ENCODE measurements at places on chromosomes 6 and 20.

GRCh38 chr6:105774247-105774646, 311.9 kb upstream of the PRDM1 start:
- DNase-seq: no peak

- DNase-seq: peak; percentile 78
Observed at GRCh38 chr20:63957004-63957689, 931 bp upstream of the UCKL1 start.

GRCh38 chr20:17759449-17759848, 59.7 kb downstream of the BANF2 start:
- no peak for DNase-seq

- no peak for DNase-seq
Observed at GRCh38 chr6:51077821-51078518, 259.3 kb downstream of the TFAP2B start.

GRCh38 chr6:13926378-13926777, 1.6 kb downstream of the RNF182 start:
- DNase-seq: no peak

- no peak for DNase-seq
Observed at GRCh38 chr6:89612121-89612520, 26.4 kb downstream of the LYRM2 start.

- no peak for DNase-seq
Observed at GRCh38 chr6:106377061-106377540, 16.6 kb downstream of the CRYBG1 start.

- DNase-seq: peak; percentile 14
Observed at GRCh38 chr6:99613409-99613704, 6.7 kb downstream of the PRDM13 start.

GRCh38 chr6:63644668-63645326, 9.2 kb downstream of the PHF3 start:
- no peak for DNase-seq

DNA sequence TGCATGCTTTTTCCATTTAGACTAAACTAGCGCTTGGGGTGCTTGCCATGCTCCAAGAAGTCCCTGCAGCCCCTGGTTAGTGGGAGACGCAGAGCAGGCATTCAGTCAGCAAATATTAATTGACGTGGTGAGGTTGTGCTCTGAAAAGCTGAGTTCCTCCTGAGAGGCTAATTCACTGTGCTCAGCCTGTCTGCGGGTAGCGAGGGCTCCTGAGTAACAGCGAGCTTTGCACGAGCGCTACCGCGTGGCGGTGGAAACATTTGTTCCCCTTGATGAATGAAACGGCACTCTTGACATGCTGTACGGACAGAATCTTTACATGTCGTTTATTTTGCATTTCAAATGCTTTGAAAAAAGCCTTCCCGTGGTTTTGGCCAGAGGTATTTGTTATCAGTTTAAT, 170.6 kb upstream of the AGPAT4 start:
- DNase-seq: peak; percentile 33

GRCh38 chr6:145483191-145483996, 251.9 kb downstream of the EPM2A start:
- no peak for DNase-seq

DNA sequence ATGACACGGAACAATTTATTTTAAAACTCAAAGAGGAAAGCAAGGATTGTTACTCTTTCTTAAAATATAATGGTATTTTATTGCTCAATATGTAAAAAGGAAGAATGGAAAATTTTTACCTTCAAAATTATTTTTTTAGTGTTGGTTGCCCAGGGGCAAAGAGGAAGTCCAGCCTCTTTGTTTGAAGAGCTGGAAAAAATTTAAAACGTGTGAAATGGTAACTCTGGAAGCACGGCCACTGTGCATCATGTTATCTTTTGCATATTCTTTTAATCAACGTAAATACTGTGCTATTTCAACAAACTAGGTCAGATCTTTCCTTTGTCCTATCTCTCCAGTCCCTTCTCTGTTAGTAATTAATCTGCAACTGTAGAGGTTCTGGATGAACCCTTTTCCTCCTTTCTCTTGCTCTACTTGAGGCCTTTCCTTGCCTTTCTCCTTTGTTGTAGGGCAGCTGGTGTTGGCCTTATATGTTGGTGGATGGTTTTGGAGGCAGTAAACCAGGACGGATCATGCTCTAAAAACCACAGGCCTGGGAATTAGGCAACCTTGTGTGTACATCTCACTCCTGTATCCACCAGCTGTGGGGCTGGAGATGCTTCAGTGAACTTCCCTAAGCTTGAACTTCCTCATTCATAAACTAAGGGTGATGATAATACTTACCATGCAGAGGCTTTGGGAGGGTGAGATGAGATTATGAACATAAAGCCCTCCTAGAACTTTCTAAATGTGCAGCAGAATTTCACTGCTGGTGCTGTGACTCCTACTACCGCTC, 143.3 kb downstream of the PRL start:
- no peak for DNase-seq

- DNase-seq: peak; percentile 72
Observed at GRCh38 chr6:26197933-26198721, 110.9 kb downstream of the HFE start.

GRCh38 chr6:169234634-169235033, 19.0 kb downstream of the THBS2 start:
- no peak for DNase-seq

DNA sequence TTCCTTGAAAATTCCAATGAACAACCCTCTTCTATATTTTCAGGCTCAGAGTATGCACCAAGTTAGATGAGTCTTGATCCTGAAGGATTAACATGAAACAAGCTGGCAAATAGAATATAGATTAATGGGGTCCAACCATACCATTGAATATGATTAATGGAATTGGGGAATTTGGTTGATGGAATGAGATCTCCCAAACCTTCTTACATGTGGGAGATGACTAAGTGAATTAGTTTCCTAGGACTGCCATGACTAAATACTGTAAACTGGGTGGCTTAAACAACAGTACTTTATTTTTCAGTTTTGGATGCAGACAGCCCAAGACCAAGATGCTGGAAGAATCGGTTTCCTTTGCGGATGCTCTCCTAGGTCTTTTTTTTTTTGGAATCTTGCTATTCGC, 347.0 kb downstream of the QKI start:
- no peak for DNase-seq

GRCh38 chr20:4573564-4574355, 147.9 kb upstream of the PRND start:
- DNase-seq: no peak

DNA sequence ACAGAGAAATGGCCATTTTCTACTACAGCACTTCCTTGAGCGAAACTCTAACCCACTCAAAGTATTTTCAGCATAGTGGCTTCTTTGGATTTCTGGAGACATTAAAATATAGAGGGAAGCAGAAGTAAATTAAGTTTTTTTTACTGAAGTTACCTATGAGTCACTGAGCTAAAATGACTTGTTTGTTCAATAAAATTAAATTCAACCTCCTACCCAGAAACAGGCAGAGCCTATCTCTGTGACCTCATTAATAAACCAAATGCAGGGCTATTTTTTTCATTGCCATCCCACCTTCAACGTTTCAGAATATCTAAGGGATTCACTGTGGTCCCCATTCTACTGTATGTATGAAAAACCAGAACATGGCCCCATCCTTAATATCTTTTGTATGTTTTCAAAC, 133.0 kb downstream of the MTFR2 start:
- DNase-seq: no peak

- DNase-seq: no peak
Observed at GRCh38 chr6:159941286-159942113, 27.4 kb upstream of the IGF2R start.

DNA sequence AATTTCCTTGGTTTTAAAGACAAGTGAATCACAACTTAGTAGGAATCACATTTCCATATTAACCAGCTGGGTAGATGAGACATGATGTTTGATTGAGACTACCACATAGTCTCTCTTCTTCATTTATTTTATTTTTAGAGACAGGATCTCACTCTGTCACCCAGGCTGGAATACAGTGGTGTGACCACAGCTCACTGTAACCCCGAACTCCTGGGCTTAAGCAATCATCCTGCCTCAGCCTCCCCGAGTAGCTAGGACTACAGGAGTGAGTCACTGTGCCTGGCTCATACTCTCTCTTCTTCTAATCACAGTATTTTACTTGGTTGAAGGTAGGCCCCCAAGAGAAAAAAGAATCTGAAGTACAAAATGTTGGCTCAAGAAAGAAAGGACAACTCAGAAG, 80.2 kb upstream of the ASF1A start:
- no peak for DNase-seq

DNA sequence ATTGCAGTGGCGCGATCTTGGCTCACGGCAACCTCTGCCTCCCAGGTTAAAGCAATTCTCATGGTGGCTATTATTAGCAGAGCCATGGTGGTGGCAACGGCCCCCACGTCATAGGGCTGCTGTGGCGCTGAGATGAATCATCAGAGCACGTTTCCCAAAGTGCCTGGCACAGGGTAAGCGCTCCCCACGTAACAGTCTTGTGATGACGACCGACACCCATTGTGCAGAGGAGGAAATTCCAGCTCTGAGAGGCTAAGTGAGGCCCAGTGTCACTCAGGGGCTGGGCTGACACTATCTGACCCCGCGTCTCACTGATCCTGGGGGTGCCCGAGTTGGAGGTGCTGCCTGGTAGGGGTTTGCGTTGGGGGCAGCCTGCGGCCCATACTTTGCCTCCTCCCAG, 16.2 kb downstream of the SUN5 start:
- DNase-seq: no peak

DNA sequence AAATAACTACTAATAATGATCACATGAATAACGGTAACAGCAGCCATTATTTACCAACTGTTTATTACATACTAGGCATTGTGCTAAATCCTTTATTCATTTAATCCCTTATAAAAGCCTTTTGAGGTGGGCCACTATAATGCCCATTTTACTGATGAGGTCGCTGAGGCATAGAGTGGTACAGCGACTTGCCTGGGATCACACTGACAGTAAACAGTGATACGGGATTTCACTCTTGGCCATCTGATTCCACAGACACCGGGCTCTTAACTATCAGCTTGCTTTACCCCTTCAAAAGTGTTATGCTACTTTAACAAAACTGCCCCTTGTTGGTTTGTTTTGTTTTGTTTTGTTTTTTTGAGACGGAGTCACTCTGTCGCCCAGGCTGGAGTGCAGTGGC, 2.2 kb upstream of the RAB22A start:
- no peak for DNase-seq

DNA sequence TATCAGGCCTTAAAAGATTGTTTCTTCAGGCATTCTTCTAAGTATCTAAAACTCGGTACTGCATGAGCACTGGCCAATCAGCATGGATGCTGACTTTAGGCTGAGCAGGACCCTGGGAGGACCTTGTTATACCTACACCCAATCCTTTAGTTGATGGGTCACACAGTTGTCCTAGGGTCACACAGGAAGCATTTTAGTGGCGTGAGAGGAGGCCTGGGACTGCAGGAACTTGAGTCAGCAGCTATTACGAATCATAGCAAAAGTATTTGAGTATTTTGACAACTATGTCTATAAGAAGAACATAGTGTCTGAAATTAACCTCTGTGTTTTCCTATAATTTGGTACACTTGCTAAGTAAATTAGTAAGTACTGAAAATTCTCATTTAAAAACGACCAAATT, 741.4 kb downstream of the HACE1 start:
- no peak for DNase-seq

GRCh38 chr6:135008072-135008940, 46.3 kb downstream of the HBS1L start:
- DNase-seq: no peak

- no peak for DNase-seq
Observed at GRCh38 chr6:69917834-69918233, 51.5 kb downstream of the COL19A1 start.

DNA sequence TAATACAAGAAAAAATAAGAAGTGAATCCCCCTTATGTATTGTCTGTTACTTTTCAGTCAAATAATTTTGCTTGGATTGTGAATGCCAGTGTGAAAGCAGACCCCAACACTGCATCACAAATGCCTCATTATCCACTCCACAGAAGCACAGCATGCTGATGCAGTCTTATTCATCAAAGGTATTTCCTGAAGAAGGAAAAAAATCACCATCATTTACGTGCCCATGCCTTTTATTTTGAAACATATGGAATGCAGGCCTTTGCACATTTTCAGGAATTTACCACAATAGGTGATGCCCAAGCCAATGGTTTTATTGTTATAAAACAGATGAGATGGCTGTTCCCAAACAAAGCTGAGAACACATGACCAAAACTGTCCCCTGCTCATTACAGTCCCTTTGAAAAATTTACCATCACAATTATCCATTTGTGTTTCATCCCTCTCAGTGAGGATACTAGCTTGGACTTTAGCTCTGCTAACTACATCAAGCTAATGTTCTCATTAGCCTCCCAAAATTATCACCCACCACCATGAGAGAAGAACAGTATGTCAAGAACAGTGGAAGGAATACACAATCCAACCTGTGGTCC, 180.6 kb upstream of the HTR1E start:
- no peak for DNase-seq

DNA sequence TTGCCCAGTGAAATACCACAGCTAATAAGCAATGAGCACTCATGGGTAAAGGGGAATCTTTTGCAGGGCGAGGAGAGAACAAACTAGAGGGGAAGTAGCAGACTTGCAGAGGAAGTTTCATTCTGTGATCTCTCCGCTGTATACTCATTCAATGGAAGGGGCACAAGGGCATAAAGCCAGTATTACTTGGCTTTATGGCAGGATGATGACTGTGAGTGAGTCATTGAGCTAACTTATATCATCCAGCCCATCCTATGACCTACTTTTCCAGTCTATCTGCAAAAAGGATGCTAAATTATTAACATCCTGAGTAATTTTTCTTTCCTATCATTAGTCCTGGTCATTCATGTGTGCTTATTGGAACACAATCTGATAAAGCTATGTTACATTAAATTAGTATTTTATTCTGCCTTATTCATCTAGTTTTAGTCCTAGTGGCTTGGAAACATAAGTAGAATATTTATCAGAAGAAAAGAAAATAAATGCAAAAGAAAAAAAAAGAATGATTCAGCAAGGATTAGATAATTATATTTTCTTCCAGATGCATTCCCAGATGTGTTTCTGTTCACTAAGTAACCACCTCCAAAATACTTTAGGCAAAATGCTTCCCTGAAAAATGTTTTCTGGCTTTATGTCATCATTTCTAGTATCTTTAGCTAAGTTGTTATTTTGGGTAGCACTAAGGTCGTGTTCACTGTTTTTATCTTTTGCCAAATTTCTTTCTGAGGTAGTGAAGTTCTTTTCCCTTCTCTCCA, 471.7 kb downstream of the CDKAL1 start:
- DNase-seq: no peak

GRCh38 chr6:104325341-104326172, 534.2 kb downstream of the HACE1 start:
- DNase-seq: no peak

Measured in DMS 273 treated with DMSO at 0.1 percent for 48 hours (cell line).